ENCODE measurements at places on chromosomes 4 and X. TPM values are rescaled to one million over a fixed set of nuclear protein-coding genes. Genes with fewer than 3 reads are reported as not detected.

DNA sequence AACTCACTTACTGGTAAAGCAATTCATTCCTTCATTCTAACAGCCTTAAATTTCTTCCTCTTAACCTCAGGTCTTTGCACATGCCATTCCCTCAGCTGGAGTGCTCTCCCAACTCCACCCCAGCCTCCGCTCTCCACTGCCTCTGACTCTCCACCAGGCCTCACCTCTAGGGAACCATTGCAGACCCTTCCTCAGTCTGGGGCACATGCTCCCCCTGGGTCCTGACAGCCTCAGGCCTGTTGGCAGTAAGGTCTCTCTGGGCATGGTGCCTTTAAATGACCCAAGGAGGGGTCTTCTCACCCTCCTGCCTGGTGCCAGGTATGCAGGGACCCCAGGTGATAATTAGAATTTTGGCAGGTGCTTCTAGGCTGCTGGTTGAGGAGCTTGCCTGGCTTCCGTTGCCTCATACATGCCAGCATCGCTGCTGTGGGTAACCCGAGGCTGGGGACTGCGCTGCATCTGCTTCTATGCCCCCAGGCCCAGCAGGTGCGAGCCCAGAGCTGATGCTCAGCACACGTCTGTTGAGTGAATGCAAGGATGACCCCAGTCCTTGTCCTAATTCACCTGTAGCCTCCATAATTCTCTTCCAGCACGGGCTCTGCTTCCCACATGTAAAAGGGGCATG lies 27.5 kb upstream of the GPR78 start:
- H3K27ac ChIP-seq = no peak overlapping the region
- no peaks in the 10 kb centered on the region for H3K27me3 ChIP-seq
- no peak overlapping the region for H3K4me3 ChIP-seq
- H3K4me1 ChIP-seq = no peaks in the 10 kb centered on the region

DNA sequence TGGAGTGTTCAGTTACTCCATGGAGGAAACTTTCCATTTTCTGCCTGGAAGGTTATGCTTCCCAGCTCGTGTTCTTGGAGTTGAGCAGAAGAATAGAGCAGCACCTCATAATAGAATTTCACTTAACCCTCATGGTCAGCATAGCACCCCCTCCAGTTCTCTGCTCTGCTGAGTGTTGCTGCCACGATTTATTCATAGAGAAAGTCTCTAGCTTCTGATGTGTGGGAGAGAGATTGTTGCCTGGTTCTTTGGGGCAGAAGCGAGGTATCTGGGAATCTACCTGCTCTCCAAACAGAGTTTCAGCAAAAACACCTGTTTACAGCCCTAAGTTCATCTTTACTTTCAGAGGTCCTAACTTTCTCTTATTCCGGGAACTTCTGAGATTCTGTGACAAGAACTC lies 3.9 kb upstream of the DTHD1 start:
- peaks cover 2% of the 10 kb centered on the region for H3K27me3 ChIP-seq
- DNase-seq = no peak
- H3K4me3 ChIP-seq = no peak overlapping the region
- no peaks in the 10 kb centered on the region for H3K36me3 ChIP-seq
- H3K27ac ChIP-seq = no peak overlapping the region
- peaks cover 37% of the 10 kb centered on the region for H3K4me1 ChIP-seq

- H3K4me3 ChIP-seq = no peak overlapping the region
- H3K36me3 ChIP-seq = no peaks in the 10 kb centered on the region
- no peak overlapping the region for H3K27ac ChIP-seq
- no peaks in the 10 kb centered on the region for H3K4me1 ChIP-seq
Measured at GRCh38 chr4:46316215-46316614, 73.7 kb downstream of the GABRA2 start.

GRCh38 chrX:153441981-153442380 lies 3.9 kb downstream of the TREX2 start:
- DNase-seq = no peak
- H3K4me3 ChIP-seq = no peak overlapping the region
- no peak overlapping the region for H3K27ac ChIP-seq

The RHOXF1 gene
- total RNA-seq = not detected

The LYAR gene
- total RNA-seq = 42.4 TPM

Data from activated naive CD4-positive, alpha-beta T cell treated with anti-CD3 and anti-CD28 coated beads for 36 hours (primary cell).